ENCODE measurements at places on chromosomes 16 and 17.

- no peak for DNase-seq
These were observed 35.8 kb downstream of the SLC7A5 start for GRCh38 chr16:87833548-87833947.

- DNase-seq = no peak
These were observed 37.8 kb upstream of the RASD1 start for GRCh38 chr17:17533901-17534441.

- peak; percentile 58 for DNase-seq
These were observed 2.6 kb upstream of the GRIN2C start for GRCh38 chr17:74862108-74862901.

- no peak for DNase-seq
These were observed 19.8 kb downstream of the USP36 start for GRCh38 chr17:78820841-78821240.

DNA sequence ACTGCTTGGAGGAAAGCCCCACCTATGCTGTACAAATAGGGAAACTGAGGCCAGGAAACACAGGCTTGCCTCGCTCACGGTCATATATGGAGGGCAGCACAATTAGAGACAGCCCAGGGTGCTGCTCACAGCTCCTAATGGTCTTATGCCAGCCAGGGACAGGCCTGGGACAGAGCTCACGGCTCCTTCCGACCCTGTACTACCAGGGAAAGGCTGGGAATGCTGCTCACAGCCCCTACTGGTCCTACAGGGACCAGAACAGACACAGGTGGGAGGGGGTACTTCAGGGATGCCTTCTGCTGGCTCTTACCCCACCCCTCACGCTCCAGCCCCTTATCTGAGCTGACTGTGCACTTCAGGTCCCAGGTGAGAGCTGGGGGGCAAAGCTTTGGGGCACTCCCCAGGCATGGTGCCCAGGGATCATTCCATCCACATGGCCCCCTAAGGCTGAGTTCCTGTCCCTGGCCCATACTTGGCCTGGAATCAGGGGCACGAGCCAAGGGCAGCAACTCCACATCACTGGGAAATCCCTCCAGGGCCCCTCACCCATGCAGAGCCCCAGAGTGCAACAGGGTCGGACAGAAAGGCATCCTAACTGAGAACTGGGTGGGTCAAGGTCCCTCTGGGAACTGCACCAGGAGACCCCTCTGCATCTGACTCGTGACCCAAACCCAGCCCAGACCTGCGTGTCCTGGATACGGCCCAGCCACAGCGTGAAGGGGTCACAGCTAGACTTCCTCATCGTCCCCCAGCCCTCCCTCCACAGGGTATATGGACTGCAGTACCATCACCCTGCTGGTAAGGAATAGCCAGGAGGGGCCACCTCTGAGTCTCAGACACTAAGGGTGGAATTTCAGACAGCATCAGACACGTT is 5.9 kb downstream of the RHBDF1 start:
- no peak for DNase-seq

- DNase-seq = no peak
These were observed 57.9 kb downstream of the RTN4RL1 start for GRCh38 chr17:1967213-1967612.

DNA sequence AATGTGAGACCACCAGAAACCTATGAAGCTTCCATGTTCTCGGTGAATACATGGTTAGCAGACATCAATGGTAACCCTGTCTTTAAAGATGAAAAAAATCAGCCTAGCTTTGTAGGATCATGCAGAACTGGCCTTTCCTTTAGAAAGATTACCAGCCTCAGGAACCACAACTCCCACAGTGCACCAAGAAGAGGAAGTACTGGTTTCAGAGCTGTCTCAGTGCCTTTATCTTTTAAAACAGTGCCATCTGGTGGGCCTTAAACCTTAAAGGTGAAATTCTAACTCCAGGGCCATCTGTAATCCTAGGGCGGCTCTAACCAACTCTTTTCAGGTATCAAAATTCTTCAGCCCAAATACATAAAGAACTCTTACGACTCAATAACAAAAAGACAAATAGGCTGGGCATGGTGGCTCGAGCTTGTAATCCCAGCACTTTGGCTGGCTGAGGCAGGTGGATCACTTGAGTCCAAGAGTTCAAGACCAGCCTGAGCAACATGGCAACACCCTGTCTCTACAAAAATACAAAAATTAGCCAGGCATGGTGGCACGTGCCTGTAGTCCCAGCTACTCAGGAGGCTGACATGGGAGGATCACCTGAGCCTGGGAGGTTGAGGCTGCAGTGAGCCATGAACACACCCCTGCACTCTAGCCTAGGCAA is 5.4 kb downstream of the ATPAF2 start:
- DNase-seq = peak; percentile 80

DNA sequence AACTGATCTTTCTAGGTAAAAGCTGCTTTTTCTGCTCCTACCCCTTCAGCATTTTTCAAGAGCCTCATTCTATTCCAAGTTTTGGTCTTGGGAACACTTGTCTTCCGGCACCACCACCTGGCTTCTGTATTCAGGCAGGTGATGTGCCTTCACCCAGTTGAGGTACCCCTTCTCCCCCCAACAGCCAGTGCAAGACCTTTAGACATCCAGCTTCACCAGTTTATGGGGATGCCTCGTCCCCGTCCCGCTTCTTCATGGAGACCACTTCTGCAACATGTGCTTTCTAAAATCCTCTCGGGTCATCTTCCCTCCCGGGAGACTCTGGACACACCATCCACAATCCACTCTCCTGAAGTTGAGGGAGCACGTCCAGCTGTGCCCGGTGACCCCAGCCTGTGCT is 69.9 kb downstream of the SRCIN1 start:
- DNase-seq = no peak

DNA sequence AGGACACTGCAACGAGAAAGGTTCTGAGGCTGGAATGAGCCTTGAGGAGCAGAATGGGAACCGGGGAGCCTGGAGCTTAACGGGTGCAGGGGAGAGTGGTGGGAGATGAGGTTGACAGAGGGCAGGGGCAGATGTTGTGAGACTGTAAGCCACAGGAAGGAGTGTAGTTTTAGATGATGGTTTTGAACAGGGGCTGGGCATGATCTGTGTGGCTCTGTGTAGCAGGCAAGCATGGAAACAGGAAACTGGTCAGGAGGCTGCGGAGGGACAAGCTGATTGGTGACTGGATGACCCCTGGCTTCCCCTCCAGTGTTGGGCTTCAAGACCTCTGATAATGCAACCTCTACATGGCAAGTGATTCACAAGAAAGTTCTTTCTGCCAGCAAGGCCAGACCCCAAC is 1.4 kb upstream of the CNGB1 start:
- DNase-seq = no peak

GRCh38 chr16:85369741-85370528 is 243.2 kb upstream of the GSE1 start:
- peak; percentile 72 for DNase-seq

- peak; percentile 99 for DNase-seq
These were observed at the start of the genes PTRH2 and VMP1 for GRCh38 chr17:59707149-59707970. TSS of gene PTRH2 (minus strand) at chr17:59707430. CDS start at chr17:59697978, 9,452 bp downstream. TSS of gene VMP1 (plus strand) at chr17:59707654. CDS start at chr17:59731447, 23,793 bp downstream.

GRCh38 chr17:45437465-45438283 is 5.0 kb upstream of the ARHGAP27 start:
- no peak for DNase-seq

DNA sequence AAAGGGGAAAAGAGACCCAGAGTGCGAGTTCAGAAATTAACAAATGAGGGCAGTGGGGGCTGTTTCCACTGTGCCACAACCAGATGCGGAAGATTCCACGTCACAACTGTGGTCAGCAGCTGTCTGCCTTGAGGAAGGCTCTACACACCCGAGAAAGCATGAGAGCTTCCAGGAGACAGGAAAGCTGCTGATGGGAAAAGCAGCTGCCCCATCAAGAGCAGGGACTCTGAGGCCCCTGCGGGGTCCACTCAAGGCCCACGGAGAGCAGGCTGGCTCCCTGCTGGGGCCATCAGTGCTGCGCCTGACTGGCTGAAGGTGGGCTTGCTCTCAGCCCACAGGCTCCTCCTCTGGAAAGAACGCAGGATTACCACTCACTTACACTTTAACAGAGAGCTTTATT is 14.8 kb upstream of the TRAP1 start:
- no peak for DNase-seq

DNA sequence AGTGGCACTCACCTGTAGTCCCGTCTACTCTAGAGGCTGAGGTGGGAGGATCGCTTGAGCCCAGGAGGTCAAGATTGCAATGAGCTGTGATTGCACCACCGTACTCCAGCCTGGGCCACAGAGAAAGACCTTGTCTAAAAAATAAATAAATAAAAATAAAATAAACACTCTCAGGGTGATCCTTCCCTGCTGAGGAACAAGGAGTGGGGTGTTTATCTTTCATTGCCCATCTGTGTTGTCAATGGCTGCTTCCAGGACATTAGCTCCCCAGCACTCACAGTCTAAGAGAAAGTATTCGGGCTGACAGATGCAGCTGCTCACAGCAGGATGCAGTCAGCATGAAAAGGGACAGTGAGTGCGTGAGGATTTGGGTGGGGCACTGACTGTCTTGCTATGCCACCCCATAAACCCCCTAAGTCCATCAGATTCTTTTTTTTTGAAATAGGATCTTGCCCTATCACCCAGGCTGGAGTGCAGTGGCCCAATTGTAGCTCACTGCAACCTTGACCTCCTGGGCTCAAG is 31.3 kb upstream of the RBBP6 start:
- no peak for DNase-seq

DNA sequence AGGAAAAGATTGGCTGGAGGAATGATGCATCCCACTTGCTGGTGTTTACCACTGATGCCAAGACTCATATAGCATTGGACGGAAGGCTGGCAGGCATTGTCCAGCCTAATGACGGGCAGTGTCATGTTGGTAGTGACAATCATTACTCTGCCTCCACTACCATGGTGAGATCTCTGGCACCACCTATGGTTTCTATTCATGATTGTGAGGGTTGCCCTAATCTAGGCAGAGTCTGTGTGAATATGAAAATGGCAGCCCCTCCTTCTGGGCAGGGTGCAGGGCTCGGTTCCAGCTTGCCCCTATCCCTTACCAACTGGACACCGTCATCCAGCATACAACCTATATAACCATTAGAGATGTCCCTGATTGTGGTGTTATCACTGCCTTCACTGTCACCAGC is 33.4 kb downstream of the ITGB3 start:
- no peak for DNase-seq

DNA sequence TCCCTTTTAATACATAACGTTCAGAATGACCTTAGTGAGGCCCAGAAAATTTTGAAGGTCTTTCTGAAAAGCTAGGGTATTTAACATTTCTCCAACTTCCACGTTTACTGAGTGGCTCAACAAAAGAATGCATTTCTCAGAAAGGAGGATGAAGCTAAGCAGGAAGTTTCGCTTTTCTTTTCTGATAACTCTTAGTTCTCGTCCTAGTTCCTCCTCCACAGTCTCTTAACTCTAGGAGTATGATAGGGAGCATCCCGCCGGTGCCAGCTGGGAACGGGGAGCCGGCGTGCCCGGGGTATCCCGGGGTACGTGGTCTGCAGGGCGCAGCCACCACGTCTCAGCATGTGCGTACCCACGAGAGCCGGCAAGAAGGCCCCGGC is 363 bp downstream of the KARS1 start:
- DNase-seq = no peak

DNA sequence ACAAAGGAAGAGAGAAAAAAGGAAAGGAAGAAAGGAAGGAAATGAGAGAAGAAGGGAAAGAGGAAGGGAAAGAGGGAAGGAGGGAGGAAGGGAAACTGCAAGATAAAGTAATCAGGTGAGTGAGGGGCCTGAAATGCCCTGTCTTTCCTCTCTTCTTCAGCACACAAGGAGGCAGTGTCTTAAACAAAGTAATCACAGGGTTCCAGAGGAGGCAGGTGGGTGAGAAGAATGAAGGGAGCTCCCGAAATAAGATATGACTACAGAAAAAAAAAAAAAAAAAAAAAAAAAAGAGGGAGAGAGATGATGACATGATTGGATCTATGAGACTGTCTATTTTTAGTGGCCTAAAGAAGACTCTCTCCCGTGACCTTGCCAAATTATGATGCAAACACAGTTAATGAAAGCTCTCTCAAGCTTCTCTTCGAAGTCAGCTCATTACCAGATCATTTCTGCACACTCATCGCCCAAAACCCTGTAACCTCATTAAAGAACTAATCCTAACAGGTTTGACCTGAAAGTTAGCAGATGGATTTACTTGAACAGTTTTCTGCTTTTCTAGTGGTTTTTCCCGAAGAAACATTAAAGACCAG is 53.6 kb downstream of the CDH11 start:
- peak; percentile 69 for DNase-seq

GRCh38 chr16:79758615-79759346 is 158.2 kb upstream of the MAF start:
- no peak for DNase-seq

GRCh38 chr17:73634629-73635028 is 9.6 kb downstream of the SDK2 start:
- DNase-seq = no peak

GRCh38 chr16:50259334-50260205 is 6.8 kb upstream of the ADCY7 start:
- peak; percentile 63 for DNase-seq
